ENCODE measurements at places on chromosomes 6 and 20.

GRCh38 chr20:34269996-34270627, 28.9 kb downstream of the ASIP start:
- DNase-seq, result no peak

DNA sequence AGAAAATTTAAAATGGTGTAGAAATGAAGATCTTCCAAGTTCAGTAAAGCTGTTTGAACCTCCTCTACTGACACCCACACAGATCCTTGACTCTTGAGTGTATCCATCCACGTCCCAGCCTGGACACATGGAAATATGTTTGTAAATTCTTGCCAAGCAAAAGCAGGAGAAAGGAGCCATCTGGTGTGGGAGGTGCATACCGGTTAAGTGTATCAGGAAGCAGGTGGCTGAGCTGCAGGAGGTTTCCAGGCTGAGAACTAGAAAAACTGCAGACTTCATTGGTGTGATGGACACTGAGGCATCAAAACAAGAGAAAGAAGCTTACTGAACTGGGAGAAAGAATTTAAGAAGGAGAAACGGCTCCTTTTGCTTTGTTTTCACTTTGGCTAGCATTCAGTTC, 229.9 kb upstream of the GRIK2 start:
- no peak for DNase-seq

- no peak for DNase-seq
Observed at GRCh38 chr6:71482742-71483141, 194.1 kb downstream of the OGFRL1 start.

- no peak for DNase-seq
Observed at GRCh38 chr6:140041056-140041455, 666.6 kb upstream of the CITED2 start.

GRCh38 chr6:63527658-63528514, 44.4 kb upstream of the LOC128125822 start:
- DNase-seq, result no peak

DNA sequence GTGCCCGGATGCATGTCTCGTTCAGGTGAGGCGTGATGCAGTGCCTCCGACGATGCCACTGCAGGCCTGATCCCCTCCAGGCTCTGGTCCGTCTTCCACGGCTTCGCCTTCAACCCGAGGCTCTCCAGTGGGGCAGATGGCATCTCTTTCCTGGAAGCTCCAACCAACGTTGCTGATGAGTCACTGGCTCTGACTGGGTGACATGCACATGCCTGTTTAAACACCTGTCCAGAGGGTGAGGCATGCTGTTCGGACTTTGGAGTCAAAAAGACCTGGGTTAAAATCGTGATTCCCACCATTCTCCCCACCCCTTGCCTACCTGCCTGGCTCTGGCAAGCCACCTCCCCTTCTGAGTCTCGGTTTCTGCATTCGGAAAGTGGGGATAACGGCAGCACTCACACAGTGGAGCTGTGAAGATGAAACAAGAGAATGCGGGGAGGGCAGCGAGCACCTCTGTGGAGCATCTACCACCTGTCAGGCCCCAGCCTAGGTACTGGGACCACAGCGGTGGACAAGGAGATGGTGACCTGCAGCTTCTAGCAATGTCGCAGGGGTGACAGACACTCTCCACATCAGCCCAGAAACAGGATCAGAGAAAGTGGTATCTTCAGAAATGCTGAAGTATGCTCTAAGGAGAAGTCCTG, 8.5 kb upstream of the EDN3 start:
- DNase-seq, result no peak

DNA sequence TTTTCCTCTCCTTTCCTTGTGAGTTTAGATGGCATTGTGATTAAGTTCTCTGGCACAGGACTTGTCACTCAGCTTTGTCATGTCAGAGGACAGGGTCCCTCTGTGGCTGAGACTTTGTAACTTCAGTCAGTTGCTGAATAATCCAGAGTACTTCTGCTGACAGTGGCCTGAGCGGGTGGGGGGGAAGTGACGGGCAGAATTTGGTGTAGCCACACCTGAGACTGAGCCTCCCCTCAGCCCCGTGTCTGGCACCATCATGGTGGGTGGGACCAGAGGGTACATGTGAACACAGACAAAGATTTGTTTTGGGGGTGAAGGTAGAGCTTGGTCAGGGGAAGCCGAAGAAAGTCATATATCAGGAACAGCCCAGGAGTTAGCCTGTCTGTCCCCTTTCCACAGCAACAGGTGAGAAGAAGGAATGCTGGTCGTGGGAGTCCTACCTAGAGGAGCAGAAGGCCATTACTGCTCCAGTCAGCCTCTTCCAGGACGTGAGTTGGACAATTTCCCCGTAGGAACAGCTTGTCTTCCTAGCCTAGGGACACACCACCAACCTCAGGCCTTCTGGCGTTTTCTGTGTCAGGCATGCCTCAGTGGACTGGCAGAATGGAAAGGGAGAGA, 20.9 kb downstream of the L3MBTL1 start:
- no peak for DNase-seq

- DNase-seq, result peak; percentile 63
Observed at GRCh38 chr6:32195902-32196681, 3.6 kb upstream of the GPSM3 start.

DNA sequence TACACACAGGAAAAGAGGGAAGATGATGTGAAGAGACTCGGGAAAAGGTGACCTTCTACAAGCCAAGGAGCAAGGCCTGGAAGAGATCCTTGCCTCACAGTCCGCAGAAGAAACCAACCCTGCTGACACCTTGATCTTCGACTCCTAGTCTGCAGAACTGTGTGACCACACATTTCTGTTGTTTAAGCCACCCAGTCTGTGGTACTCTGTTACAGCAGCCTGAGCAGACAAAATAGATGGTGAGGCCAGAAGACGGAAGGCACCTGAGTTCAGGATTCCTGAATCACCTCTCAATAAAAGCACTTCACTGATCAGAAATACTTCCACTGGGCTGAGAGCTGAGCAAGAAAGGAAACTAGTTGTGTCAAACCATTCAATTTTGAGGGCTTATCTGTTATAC, 103.3 kb downstream of the BACH2 start:
- DNase-seq, result no peak

- DNase-seq, result no peak
Observed at GRCh38 chr20:48339190-48339985, 488.4 kb downstream of the PREX1 start.

GRCh38 chr6:39361657-39362486, 39.4 kb upstream of the KCNK16 start:
- peak; percentile 53 for DNase-seq

GRCh38 chr6:64224819-64225218, 589.2 kb downstream of the PHF3 start:
- DNase-seq, result no peak

GRCh38 chr20:56443654-56444540, 24.5 kb upstream of the RTF2 start:
- no peak for DNase-seq

GRCh38 chr20:46757754-46758678, 48.6 kb downstream of the SLC2A10 start:
- peak; percentile 60 for DNase-seq

DNA sequence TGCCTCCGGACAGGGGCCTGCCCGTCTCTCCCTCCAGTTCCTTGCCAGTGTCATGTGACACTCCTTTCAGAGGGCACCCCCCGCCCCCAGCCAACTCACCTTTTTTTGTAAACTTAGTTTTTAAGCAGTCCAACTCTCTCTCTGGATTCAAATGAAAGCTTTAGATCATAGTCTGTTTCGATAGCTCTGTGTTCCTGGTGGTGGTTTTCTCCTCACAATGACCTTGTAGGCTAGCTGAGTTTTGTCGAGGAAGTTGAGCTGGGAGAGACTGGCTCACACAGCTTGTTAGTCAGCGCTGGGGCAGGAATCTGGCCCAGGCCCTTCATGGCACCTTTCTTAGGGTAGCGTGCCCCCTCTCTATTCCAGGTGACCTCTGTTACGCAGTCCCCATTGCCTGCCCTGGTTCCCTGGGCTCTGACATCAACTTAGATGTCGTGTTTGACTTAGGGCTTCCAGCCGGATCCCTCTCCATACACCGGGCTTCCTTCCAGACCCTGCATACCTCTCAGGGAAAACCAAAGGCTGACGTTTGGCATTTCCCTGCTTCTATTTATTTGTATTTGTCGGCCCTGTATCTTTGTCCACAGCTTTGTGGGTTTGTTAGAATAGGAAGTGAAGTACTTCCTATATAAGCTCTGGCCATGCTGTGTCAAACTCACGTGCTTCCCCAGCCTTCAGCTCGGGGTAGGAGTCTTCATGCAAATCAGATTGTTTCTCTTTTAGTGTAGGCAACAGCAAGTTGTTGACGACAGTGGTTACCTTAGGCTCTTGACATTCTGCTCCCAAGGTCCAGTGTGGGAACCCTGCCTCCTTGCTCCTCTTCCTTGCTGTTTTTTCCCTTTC, 12.7 kb downstream of the IGF2R start:
- DNase-seq, result peak; percentile 71

DNA sequence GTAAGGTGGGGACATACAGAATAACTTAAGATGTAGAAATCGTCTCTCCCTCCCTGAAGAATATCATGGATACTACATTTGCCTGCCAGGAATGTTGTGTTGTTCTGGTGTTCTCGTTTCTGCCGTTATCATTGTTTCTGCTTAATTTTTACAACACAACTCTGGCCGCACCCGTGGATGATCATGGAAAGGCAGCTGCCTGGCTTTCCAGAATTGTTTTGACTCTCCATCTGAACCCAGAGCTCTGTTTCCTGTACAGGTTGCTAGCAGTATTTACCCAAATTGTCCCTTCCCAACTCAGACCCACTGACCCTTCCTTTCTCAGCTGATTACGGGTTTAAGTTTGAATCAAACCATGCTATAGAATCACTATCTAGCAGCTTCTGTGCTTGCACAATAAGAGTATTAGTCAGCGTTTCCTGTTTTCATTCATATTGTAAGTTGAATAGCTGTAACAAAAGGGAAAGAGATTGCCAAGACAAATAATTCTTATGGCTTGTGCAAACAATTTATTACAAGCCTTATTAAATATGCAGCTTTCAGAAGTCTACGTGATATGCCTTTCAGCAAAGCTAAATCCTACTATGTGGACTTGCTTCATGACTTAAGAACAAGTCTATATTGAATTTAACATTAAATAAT, 139.0 kb downstream of the MTHFD1L start:
- DNase-seq, result peak; percentile 73

- no peak for DNase-seq
Observed at GRCh38 chr6:116695401-116695800, 14.4 kb downstream of the KPNA5 start.

DNA sequence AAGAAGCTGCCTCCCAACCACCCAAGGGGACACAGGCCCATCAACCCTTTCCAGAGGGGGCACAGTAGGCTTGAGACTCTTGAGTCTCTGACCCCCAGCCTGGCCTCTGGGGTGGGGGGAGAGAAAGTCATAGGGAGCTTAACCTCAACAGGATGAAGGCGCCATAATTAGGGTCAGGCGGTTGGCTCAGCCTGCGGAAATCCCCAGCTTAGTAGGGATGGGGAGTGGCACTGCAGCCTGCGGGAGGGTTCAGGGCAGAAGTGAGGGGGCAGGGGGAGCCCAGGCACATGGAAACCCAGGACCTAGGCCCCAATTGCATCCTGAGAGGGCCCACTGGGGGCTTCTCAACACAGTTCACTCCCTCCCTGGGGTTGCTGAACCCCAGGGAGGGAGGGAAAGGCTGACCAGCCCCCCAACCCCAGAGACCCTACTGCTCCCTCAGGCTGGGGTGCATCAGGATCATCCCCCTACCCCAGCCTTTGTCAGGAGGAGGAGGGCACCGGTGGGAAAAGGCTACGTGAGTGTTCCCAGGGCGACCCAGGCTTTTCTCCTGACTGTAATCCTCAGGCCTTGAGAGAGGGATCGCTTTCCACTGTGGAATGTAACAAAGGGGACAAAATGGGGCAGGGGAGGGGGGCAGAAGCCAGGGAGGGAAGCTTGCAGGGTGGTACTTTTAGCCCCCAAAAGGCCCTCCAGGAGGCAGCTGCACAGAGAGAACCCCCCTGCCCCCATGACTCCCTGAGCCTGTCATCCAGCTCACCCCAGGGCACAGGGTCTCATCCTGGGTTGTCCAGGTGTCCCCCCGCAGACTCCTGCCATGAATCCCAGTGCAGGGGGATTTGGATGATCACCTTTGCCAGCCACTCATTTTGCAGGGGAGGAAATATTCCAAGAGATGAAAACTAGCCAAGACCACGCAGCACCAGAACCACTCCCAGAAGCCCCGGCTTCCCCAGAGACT, 46.4 kb downstream of the MRPL14 start:
- peak; percentile 11 for DNase-seq

DNA sequence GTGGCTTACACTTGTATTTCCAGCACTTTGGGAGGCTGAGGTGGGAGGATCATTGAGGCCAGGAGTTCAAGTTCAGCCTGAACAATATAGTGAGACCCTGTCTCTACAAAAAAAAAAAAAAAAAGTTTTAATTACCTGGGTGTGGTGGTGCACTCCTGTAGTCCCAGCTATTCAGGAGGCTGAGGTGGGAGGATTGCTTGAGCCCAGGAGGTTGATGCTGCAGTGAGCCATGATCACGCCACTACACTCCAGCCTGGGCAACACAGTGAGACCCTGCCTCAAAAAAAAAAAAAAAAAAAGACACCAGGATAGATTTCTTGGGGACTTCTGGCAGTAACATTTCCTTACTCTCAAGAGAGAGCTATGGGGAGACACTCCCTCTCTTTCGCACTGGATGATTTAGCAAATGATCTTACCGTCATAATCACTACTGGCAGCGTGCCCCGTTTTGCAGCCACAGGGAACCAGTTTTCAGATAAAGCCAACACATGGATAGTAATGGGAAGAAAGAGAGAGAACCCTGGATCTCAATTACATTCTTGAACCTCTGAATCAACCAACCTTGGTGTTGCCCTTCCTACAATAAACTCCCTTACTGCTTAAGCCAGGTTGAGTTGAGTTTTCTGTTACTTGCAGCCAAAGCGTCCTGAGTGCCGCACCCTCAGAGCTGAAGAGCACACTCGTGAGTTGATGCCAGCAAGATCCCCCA, 18.1 kb upstream of the PTPN1 start:
- no peak for DNase-seq

- DNase-seq, result no peak
Observed at GRCh38 chr20:31710423-31711108, 12.1 kb downstream of the BCL2L1 start.

GRCh38 chr6:169230946-169231789, 22.5 kb downstream of the THBS2 start:
- DNase-seq, result no peak

GRCh38 chr6:3287308-3287707, 28.6 kb downstream of the PSMG4 start:
- DNase-seq, result no peak

GRCh38 chr6:129141499-129141898, 258.6 kb downstream of the LAMA2 start:
- DNase-seq, result no peak

DNA sequence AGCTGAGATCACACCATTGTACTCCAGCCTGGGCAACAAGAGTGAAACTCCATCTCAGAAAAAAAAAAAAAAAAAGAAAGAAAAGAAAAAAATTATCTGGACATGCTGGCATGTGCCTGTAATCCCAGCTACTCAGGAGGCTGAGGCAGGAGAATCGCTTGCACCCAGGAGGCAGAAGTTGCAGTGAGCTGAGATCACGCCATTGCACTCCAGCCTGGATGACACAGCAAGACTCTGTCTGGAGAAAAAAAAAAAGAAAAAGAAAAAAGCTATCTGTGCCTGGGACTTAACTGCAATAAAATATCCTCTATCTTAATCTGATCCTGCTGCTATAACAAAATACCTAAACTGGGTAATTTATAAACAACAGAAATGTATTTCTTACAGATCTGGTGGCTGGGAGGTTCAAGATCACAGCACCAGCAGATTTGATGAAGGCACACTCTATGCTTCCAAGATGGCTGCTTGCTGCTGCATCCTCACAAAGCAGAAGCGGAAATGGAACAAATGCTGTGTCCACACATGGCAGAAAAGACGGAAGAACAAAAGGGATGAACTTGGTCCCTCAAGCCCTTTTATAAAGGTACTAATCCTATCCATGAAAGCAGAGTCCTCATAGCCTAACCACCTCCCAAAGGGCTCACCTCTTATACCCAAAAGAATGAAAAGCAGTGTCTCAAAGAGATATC, 273.3 kb upstream of the JARID2 start:
- DNase-seq, result no peak

Measured in activated CD4-positive, alpha-beta T cell treated with anti-CD3 and anti-CD28 coated beads, Interleukin-2, Interleukin-4, amounts not matched to agents 100 ng/mL and 50 ng/mL, durations not matched to agents 16 hours and 8 hours (primary cell).